Sciatic nerve (tissue), 2 donors: ENCODE measurements at places on chromosomes 12 and 14. TPM values are rescaled to one million over a fixed set of nuclear protein-coding genes. Genes with fewer than 3 reads are reported as not detected.
A peak's percentile ranks its signal among the peaks of the same experiment; 100 is the strongest.

Gene LBHD2
- not detected for total RNA-seq

DNA sequence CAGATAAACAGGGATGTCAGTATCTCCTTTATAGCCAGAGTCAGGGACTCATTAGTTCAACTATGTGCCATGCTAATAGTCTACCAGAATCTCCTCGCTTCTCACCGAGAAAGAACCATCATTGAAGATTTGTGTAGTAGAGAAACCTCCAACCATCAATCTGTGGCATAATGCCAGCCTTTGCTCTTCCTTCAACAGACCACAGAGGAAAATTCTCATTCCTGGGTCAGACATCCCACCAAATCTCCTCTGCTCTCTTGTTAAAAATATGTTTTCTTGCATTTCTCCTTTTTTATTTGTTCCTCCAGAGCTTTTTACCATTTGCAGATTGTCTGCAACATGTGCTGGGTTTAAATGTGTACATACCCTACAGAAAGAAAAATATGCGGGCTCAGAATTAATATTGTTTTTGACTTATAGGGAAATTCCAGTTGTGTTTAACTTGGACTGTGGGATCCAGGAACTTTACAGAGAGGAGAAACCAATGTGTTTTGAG lies 64.9 kb downstream of the LLPH start:
- DNase-seq: no peak

Gene PTPRO
- total RNA-seq: 3.7 TPM

- no peak for DNase-seq
These were observed 315.4 kb downstream of the RAD51B start for GRCh38 chr14:68135028-68135427.

- no peak for DNase-seq
These were observed 140.5 kb downstream of the PRKCH start for GRCh38 chr14:61461808-61462275.

- DNase-seq: no peak
These were observed 6.7 kb downstream of the HOXC4 start for GRCh38 chr12:54060174-54060974.

Gene WSCD2
- total RNA-seq: 33.0 TPM

Gene MTA1
- 95.2 TPM for total RNA-seq

DNA sequence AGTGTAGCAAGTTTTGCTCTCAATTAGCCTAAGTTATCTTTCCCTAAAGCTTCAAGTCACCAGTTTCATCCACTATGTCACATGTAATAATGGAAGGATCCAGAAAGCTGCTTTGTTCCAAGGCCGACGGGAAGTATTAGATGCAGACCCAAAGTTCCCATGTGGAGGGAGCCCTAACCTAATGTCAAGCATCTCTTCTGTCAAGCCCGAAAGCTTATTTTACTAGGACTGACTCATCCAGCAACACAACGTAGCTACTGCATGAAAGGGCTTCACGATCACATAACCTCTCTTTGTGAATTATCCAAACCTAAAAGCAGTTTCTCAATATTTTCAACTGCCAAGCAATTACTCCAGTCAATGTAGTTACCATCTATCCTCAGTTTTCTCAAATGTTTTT lies 133.4 kb downstream of the SLC6A15 start:
- DNase-seq: no peak

Gene SERPINA3
- 77.1 TPM for total RNA-seq

DNA sequence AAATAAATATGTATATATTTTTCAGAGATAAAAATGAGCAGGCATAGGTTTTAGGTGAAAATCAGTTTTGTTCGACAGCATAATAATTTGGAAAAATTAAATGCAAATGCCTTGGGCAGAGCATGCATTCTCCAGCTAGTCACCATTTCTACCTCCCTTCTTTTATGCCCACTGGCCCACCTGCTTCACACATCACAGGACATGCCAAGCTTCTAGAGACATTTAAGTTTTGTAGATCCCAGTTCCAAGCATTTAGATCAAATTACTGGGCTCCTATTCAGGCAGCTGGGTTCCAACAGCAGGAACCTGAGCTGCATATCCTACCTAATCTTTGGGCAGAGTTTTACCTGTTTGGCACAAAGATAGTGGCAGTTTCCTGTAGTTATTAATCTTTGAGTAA lies 67.6 kb upstream of the SLC38A4 start:
- no peak for DNase-seq

Gene DLK1
- total RNA-seq: 0.22 TPM

DNA sequence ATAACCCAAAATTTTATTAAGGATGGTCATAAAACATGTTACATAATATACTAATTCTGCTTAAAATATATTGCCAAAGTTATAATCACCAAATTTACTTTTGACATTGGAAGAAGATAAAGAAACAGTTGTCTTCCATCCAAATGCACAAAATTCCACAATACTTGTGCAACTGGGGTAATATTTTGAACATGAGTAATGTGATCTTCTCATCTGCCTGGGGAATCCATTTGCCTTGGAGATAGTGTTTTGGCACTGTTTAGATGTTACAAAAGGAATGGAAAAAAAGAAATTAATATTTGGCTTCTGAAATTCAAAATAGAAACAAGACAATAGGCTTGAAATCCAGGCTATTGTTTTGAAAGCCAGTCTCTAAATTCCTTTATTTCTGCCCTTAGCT lies 9.1 kb downstream of the GPR19 start:
- DNase-seq: no peak

Gene MEG3
- 154 TPM for total RNA-seq

Gene NEK9
- 111 TPM for total RNA-seq

Gene METAP2
- total RNA-seq: 65.8 TPM

DNA sequence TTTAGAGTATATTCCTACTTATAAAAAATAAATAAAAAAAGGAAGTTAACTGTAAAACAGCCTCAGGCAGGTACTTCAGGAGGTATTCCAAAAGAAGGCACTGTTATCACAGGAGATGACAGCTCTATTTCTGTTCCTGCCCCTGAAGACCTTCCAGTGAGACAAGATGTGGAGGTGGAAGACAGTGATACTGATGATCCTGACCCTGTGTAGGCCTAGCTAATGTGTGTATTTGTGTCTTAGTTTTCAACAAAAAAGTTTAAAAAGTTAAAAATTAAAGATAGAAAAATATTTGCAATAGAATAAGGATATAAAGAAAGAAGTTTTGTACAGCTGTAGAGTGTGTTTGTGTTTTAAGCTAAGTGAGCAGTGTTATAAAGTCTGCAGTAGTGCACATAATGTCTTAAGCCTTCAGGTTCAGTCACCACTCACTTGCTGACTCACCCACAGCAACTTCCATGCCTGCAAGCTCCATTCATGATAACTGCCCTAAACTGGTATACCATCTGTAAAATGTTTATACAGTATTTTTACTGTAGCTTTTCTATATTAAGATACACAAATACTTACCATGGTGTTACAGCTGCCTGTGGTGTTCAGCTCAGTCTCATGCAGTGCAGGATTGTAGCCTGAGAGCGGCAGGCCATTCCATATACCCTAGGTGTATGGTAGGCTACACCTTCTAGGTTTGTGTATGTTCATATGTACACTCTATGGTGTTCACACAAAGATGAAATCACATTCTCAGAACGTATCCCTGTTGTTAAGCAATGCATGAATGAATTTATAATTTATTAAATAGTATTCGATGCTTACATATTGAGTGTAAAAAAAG lies 121.1 kb downstream of the ANO6 start:
- DNase-seq: no peak

DNA sequence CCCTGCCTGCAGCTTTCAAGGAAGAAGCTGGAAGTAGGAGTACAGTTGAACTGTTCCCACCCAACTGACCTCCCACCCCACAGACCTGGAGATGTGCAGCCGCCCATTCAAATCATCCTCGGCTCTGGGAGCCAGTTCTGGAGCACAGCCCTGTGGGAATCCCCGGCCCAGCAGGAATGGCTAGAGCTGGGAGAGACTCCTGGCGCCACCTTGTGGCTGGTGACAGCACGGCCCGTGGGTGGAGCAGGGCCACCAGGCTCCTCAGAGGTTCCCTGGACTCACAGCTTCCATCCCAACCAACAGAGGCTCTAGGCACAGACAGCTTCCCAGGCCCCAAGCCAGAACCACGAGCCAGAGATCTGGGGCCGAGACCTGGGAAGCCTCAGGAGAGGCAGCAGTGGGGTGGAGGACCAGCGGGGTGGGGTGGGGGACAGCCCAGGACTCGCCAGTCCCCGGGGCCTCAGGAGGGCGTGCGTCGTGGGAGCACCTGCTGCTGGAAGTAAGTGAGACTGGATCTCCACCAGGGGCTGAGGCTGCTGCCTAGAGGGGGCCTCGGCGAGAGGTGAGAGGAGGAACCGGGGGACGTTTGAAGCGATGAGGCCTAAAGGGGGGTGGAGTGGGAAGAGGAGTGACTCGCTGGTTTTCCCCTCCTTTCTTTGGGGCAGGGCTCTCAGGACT lies 43.4 kb downstream of the RNF34 start:
- peak; percentile 89 for DNase-seq

- DNase-seq: no peak
These were observed 319.9 kb downstream of the AEBP2 start for GRCh38 chr12:19759227-19759626.

Gene CCDC38
- total RNA-seq: 0.40 TPM

- DNase-seq: no peak
These were observed 79.1 kb upstream of the EEA1 start for GRCh38 chr12:93008044-93008778.

DNA sequence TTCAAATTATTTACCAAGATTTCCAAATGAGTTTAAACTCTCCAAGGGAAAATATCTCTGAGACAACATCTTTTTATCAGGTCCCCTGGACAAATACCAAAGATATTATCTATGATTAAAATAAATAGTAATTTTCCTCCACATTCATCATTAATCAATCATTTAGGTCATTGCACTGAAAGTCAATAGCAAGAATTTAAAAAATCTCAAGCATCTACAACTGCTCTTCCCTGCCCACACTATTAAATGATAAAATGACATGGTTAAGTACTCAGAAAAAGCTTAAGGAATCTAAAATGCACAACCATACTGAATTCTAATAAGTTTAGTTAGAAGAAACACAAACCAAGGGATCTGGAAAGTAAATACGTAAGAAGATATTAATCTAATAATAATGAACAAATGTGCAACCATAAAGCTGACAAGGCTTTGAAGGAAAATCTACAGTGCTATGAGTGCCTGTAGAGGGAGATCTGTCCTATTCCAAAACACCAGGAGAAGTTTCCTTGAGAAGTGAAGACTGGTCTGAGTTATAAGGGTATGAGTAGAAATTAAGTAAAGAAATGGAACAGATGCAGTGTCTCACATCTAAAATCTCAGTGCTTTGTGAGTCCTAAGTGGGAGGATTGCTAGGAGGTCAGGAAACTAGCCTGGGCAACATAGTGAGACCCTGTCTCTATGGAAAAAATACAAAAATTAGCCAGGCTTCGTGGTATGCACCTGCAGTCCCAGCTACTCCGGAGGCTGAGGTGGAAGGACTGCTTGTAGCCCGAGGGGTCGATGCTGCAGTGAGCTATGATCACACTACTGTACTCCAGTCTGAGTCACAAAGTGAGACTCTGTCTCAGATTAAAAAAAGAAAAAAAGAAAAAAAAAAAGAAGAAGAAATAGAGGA lies 19.2 kb downstream of the INTS13 start:
- no peak for DNase-seq

Gene ENO2
- total RNA-seq: 36.9 TPM

GRCh38 chr14:100350986-100351385 lies 27.8 kb downstream of the SLC25A47 start:
- DNase-seq: no peak

DNA sequence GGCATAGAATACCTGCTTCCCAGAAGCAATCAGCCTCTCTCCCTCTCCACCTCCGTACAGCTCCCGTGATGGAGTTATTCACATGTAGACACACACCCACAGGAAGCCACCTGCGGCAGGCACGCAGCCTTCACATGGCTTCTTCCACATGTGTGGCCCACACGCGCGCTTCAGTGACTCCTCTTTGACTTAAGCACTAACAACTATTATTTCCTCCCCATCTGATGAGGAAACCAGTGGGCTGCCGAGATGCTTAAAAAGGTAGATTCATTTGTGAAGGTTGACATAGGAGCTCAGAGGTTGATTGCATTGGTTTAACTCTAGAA lies 69.3 kb downstream of the PRMT8 start:
- DNase-seq: peak; percentile 22

Gene SIX6
- not detected for total RNA-seq

GRCh38 chr12:468671-469389 lies 9.1 kb downstream of the B4GALNT3 start:
- DNase-seq: no peak

DNA sequence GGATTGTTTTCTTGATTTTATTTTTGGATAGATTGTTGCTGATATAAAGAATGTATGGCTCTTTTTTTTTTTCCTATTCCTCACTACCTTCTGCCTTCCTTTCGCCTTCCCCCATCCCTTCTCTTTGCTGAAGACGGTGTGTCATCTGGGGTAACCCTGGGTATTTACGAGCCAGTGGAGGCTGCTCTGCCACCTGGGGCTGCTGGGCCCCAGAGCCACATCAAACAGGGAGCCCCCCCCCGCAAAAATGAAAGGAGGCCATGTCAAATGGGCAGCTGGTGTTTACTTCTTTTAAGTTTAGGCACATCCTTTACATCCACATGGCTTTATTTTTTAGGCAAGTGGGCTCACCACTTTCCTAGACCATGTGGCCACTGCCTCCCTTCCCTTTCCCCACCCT lies 25.4 kb downstream of the CHST11 start:
- DNase-seq: no peak

Gene BMP4
- total RNA-seq: 12.0 TPM

DNA sequence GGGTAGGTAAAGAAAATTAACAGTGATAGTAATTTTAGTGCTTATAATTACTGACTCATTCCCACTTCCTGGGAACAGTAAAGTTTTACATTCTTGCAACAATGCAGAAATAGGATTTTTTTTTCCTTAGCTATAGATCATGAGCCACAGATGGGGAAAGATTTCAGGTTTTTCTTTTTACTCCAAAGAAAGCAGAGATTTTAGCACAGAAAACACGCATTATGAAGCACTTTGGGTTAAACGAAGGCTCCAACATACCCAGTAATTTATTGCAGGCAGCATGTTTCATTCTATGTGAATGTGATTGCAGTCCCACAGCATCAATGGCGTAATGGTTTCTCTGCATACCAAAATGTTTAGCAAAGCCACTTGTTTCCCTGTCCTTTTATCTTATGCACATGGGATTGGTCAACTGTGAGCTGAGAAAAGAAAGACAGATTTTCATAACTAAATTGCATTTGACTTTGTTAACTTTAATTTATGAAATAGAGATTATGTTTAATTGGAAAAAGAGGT lies 124.6 kb upstream of the E2F7 start:
- DNase-seq: no peak

DNA sequence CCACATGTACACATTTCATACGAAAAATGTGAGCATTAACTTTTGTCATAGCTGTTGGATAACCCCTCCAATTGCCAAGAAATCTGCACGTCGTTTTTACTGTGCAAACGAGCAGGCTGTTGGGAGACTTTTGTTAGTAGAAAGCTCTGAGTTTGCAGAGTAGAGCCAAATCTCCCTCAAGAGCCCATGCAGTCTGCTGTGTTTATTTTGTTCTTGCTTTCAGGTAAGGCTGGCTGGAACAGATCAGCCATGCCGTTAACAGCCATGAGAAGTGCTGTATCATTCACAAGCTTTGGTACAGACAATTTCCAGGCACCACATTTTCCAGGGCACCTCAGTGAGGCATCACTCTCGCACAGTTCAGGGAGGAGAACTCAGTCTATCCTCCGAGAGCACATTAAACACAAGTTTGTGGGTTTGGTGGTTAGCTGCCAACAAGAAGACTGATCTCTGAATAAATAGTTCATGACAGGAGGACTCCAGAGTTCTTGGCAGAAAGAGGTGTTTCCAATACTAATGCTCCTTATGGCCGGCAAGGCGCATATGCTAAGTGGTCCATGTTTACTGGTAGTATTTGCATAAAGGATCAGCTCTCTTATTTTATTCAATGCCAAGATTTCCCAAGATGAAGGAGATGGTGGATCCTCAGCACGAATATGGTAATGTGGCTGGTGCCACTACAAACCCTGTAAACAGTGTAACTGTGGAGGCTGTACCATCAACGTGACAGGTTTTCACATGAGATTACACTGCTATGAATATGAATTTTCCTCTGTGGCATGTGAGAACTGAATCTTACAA lies 30.3 kb upstream of the PELI2 start:
- no peak for DNase-seq
